COR-L47 (cell line): ENCODE measurements at places on chromosomes 5 and 9.

GRCh38 chr9:108395421-108395820 lies 460.4 kb downstream of the ACTL7B start:
- no peak for DNase-seq

GRCh38 chr9:20280330-20280729 lies 342.0 kb downstream of the MLLT3 start:
- DNase-seq: no peak

GRCh38 chr5:134088291-134088690 lies 26.2 kb upstream of the TCF7 start:
- DNase-seq: no peak

DNA sequence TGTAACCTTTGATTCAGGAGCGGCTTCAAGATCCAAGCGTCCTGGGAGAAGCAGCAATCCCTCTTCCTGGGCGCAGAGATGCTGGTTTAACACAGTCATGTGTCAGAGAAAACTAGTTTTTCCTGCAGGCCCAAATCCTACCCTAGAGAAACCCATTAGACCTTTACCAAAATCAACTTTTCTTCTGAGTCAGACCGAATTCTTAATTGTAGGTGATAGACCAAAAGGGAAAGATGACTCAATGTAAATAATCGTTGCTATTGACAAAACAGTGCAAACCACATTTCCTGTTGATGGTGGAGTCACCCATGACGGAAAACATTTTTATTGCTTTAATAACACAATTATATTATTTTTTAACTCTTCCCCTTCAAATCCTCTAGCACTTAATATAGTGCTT lies 40.1 kb downstream of the SLC1A1 start:
- peak; percentile 3 for DNase-seq

GRCh38 chr5:45037927-45038326 lies 229.2 kb downstream of the MRPS30 start:
- no peak for DNase-seq

DNA sequence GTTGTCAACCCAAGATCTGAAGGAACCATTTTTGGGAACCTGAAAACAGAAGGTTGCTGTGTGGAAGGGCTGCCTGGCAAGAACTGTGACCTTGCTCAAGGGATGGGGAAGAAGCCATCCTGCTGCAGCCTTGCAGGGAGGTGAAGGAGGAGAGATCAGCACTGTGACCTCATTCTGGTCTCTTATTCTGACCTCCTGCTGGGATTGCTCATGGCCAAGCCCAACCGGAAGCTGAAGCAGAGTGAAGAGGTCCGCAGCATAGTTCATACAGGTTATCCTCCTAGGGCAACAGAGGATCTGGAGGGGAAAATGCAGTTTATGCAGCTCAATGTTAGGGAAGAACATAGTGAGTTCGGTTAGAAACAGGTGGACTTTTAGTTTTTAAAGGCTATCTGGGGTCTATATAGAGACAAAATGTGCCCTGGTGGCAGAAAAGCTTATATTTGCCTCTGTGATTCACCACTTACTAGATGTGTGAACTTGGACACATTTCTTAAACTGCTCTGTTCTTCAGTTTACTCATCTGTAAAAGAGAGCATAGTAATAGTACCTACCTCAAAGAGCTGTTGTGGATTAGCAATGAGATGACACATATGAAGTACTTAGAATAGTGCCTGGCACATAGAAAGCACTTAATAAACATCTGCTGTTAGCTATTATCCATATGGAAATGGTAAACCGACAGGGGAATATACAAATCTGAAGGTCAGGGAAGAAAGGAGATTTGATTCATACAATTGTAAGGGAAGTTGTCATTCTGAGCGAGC lies 57.9 kb upstream of the BNC2 start:
- no peak for DNase-seq

- DNase-seq: no peak
Observed at GRCh38 chr9:83032065-83032625, 30.8 kb downstream of the RASEF start.

- no peak for DNase-seq
Observed at GRCh38 chr5:6859951-6860638, 146.9 kb downstream of the TENT4A start.

DNA sequence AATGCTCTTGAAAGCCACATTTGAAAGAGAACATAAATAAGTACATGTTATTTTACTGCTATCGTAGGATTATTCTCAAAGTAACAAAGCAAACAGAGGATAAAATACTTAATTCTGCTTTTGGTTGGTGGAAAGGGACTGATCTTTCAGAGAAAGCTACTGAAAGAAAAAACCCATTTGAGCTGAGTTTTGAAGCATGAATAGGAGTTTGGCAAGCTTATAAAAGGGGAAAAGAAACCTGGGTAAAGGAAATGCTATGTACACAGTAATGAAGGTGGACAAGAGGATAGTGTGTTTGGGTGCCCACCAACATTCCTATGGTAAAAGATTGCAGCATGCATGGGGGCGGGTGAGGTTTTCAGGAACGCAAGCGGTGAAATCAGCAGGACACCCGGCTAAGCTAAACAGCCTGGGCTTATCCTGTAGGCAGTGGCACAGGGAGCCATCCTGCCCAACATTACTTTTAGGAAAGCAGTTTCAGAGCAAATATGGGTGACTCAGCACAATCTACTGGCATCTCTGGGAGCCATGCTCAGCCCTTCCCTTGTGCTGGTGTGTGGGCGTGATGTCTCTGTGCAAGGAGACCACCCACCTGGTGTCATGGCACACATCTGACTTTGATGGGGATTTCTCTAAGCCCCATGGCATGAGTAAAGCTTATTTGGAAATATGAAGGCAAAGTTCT lies 673.9 kb upstream of the KLF4 start:
- no peak for DNase-seq

DNA sequence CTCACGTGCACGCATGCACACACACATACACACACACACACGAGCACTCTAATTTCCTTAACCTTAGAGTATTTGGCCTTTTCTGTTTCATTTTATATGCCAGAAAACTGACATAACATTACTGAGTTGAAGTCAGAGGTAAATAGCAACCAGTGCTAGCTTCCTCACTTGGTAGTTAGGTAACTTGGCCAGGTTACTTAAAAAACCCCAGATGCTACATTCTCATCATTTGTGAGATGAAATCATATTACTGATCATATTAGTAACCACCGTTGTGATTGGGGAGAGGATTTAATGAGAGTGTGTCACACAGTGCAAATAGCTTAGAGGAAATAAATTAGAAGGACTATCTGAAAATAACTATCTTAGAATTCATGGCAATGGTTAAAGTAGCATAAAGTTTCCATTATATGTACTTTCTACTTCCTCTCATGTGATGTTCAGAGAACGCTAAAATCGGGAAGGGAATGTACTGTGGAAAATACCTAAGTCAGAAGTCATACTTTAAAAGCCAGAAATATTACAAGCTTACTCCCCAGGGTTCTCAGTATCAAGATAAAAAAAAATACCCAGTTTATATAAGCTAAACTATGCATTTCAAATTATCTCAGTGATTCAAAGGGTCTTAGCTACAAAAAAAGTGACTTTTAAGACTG lies 120.5 kb downstream of the TUSC1 start:
- no peak for DNase-seq

DNA sequence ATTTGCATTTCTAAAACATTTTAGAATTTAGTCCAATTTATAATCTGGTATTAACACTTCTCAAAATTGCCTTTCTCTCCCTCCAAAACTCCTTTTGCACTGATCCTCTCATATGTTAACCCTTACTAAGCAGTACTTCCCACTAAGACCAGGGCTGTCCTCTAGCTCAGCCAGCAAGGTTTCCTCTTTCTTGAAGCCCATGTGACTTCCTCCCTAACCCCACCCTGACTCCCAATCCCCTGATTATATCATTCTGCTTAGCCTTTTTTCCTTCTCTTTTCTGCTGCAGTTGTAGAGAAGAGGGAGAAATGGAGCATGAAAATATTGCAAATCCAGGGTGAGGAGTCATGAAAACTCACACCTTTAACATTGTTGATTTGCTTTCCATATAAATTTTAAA lies 241.7 kb downstream of the MCTP1 start:
- DNase-seq: no peak

- DNase-seq: no peak
Observed at GRCh38 chr9:106675780-106676179, 187.2 kb upstream of the ZNF462 start.

DNA sequence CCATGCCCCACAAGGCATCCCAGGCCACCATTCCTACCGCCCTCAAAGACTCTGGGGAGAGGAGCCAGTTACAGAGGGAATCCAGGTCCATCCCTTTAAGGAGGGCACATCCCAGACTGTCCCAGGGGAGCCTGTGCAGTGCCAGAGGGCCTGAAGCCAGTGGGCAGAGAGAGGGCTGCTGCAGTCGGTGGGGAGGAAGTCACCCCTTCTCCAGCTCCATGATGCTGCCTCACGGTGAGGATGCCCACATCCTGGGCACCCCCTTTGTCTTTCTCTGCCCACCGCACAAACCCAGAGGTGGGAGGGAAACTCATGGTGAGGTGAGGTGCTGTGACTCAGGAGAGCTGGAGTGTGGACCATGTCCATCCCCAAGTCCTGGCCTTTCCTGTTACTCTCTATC lies 26.2 kb upstream of the ANKRD33B start:
- no peak for DNase-seq
